Karpas-422 (cell line): ENCODE measurements at places on chromosomes 1 and 21.

DNA sequence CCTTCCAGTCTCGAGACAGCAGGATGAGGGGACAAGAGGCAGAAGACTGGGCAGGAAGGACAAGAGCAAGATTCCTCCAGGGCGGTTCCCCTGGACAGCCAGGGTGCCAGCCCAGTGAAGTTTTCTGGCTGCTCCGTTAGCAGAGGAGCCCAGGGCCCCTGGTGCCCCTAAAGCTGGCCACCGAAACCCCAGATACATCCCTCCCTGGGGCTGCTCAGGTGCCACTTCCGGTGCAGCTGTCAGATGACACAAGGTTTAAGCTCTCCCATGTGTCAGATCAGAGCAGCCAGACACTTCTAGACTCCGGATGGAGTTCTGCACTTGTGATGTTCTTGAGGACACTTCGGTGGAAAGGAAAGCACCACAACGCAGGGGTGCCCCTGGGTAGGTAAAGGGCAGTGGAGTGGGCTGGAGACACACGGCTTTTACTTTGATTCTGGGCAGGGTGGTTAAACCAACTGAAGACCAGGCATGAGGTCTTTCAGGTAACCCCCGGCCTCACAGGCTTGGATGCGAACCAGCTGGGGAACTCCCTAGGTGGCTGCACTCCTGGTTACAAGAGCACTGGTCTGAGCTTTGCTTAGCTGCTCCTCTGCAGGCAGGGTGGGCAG, 85.7 kb downstream of the ITPKB start:
- H3K36me3 ChIP-seq, result peaks cover 10% of the 10 kb centered on the region; the same call in 1 of the 2 replicates
- no peak overlapping the region for H3K27ac ChIP-seq
- H3K4me1 ChIP-seq, result no peaks in the 10 kb centered on the region

DNA sequence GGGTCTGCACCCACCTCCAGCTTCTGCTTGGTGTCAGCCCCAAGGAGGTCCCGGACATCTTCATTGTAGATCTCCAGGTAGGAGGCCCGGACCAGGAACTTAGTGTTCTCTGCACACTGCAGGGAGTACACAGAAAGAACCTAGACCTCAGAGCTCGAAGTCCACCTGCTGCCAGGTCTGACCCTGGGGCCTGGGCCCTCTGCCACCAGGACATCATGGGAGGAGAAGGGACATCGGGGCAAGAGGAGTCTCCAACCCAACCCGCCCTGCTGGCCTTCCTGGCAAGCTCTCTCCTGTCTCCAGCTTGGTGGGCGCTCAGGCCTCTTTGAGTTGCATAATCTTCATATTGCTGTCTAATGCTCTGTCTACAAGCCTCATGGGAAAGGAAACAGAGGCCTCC, 4.4 kb downstream of the KIF17 start:
- H3K36me3 ChIP-seq, result no peaks in the 10 kb centered on the region
- no peak overlapping the region for H3K27ac ChIP-seq
- H3K4me1 ChIP-seq, result peaks cover 3% of the 10 kb centered on the region
- H3K27me3 ChIP-seq, result no peaks in the 10 kb centered on the region
- no peak overlapping the region for H3K4me3 ChIP-seq
- no peak for DNase-seq

- H3K27me3 ChIP-seq, result no peaks in the 10 kb centered on the region
- no peak overlapping the region for H3K27ac ChIP-seq
- no peak overlapping the region for H3K4me3 ChIP-seq
- H3K4me1 ChIP-seq, result no peaks in the 10 kb centered on the region
- H3K36me3 ChIP-seq, result no peaks in the 10 kb centered on the region; the same call in 1 of the 2 replicates
Observed at GRCh38 chr1:198845271-198845670, 206.4 kb downstream of the PTPRC start.

DNA sequence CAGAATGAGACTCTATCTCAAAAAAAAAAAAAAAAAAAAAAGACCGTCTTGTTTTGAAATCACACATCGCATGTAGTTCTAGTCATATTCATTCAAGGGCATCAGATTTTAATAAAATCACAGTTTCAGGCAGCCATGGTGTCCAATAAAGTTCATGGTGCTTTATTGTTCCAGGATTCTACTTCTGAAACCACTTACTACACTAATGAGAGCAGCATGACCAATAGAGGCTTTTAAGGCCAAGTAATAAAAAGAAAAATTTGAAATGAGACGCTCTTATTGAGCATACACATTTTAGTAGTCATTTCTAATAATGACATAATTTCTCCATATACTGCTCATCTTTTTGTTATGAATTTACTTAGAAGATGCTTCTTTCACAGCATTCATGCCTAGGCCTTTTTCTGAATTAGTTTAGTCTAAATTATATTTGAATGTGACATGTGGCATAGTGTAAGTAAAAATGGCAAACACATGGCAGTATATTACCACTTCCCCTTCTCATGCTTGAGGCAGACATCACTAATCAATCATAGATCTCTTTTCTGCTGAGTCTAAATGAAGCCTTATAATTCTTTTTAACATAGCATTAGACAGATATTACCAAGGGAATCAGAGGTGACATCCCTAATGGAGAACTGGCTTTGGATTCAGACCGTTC, 18.5 kb downstream of the NTMT2 start:
- DNase-seq, result no peak
- H3K27me3 ChIP-seq, result no peaks in the 10 kb centered on the region
- H3K36me3 ChIP-seq, result no peaks in the 10 kb centered on the region
- H3K4me1 ChIP-seq, result no peaks in the 10 kb centered on the region; the same call in 1 of the 2 replicates
- no peak overlapping the region for H3K4me3 ChIP-seq
- no peak overlapping the region for H3K27ac ChIP-seq

- no peak overlapping the region for H3K4me3 ChIP-seq
- no peaks in the 10 kb centered on the region for H3K27me3 ChIP-seq
- peaks cover 26% of the 10 kb centered on the region; the same call in 1 of the 2 replicates for H3K36me3 ChIP-seq
- no peak for DNase-seq
- H3K4me1 ChIP-seq, result peaks cover 5% of the 10 kb centered on the region
- H3K27ac ChIP-seq, result no peak overlapping the region
Observed at GRCh38 chr1:23050201-23050600, 30.9 kb downstream of the KDM1A start.

DNA sequence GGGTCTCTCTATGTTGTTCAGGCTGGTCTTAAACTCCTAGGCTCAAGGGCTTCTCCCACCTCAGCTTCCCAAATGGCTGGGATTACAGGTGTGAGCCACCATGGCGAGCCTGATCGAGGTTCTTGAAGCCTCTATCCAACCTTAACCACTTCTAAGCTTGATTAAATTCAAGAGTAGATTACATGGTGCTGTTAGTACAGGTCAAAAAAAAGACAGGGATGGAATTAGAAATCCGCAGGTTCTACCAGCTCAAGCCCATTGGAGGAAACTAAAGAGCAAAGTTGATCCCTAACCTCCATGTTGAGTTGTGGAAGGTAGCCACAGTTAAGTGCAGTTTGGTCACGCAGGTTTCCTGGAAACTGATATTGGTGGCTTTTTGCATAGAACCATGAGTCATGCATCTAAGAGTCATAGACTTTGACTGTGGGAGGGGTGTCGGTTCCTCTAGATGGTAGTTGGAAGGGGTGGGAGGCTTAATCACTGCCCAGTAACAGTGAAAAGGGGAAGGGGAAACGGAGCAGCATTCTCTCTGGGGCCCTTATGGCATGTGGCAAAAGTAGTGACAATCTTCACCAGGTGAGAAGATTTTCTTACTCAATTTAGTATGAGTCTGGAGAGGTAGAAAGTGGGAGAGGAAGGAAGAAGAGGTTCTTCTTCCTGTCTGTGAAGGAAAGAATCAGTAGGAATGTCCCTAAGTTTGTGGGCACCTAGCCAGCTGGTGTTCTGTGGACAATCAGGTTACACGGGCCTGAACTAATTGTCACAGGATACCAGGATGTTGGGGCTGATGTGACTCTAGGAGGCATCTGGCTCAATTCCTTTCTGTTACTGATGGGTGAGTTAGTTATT, 7.0 kb downstream of the CD53 start:
- H3K36me3 ChIP-seq, result peaks cover 16% of the 10 kb centered on the region
- no peaks in the 10 kb centered on the region for H3K27me3 ChIP-seq
- DNase-seq, result peak; percentile 77
- peak overlapping the region; percentile 44 for H3K27ac ChIP-seq

- no peak overlapping the region for H3K4me3 ChIP-seq
- no peaks in the 10 kb centered on the region for H3K27me3 ChIP-seq
- no peaks in the 10 kb centered on the region for H3K36me3 ChIP-seq
- no peak for DNase-seq
- H3K4me1 ChIP-seq, result no peaks in the 10 kb centered on the region
Observed at GRCh38 chr1:85569122-85569521, 11.4 kb upstream of the CCN1 start.

- H3K27ac ChIP-seq, result no peak overlapping the region
- no peaks in the 10 kb centered on the region for H3K4me1 ChIP-seq
- DNase-seq, result peak; percentile 29
- no peak overlapping the region for H3K4me3 ChIP-seq
Observed at GRCh38 chr1:235883261-235883927, 16.7 kb upstream of the LYST start.

DNA sequence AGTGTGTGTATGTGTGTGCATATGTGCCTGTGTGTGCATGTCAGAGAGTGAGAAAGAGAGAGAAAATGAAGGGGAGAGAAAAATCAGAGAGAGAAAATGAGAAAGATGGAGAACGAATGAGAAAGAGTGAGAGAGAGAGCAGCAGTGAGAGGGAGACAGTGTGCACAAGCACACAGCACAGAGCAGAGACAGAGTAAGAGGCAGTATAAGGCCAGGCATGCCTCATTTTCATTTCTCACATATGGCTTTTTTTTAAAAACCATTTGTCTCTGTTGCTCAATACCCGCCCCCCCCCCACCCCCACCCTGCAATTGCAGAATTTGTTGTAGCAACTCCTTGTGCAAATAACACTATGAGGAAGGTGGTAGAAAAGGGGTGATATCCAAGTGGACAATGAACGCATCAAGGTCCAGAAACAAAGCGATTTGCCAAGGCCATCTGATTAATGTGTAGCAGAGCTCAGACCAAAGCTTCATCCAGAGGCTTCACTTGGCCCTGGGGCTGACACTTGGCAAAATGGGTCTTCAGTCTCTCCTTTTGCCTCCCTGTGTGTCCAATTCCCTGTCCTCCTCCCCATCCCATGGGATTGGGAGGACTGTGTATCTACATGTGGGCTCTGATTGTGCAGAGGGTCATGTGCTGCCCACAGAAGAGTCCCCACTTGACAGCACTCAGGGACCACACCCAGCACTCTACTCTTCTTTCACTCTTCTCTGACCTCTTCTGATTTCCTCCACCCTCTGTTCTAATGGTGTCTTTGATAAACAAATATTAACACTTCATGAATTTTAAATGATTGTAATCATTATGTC, 38.9 kb upstream of the HSD3B1 start:
- H3K4me1 ChIP-seq, result no peaks in the 10 kb centered on the region
- H3K27ac ChIP-seq, result no peak overlapping the region
- no peak for DNase-seq
- no peak overlapping the region for H3K4me3 ChIP-seq

- no peaks in the 10 kb centered on the region for H3K27me3 ChIP-seq
- peak overlapping the region; percentile 86 for H3K4me3 ChIP-seq
- H3K4me1 ChIP-seq, result peaks cover 15% of the 10 kb centered on the region
Observed at GRCh38 chr1:52364235-52364839, 1.7 kb downstream of the CC2D1B start.

GRCh38 chr21:25508364-25508763, 98.9 kb downstream of the MRPL39 start:
- no peak overlapping the region for H3K4me3 ChIP-seq
- no peak for DNase-seq
- no peaks in the 10 kb centered on the region for H3K27me3 ChIP-seq
- H3K4me1 ChIP-seq, result no peaks in the 10 kb centered on the region
- H3K27ac ChIP-seq, result no peak overlapping the region

DNA sequence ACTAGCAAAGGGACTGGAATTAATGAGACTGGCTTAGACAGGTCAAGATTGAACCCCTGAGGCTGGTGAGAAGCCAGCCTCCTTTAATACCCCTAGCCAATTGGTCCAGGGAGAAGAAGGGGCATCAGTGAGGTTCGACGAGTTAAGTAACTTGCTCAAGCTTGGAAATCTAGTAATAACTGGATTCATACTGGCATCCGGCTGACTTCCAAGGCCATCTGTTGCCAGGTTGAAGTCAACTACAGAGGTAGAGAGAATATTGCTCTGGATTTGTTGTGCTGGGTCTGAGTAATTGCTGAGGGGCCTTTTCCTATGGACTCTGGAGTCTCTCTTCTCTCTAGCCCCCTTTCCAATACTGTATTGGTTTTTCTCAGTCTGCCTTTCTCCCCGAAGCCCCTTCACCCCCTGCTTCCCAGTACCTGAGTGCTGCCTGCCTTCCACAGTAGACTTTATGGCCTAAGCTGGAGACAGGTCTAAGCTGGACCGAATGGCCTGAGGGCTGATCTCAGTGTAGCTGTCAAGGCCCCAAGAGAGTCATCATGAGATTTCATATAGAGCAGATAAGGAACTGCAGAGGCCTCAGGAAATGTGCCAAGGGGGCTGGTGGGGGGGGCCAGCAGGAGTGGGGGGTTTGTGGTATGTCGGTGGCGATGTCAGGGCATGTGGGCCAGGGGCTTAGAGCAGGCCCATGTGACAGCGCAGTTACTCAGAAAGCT, 42.4 kb upstream of the IL19 start:
- no peak overlapping the region for H3K4me3 ChIP-seq
- H3K36me3 ChIP-seq, result no peaks in the 10 kb centered on the region
- no peaks in the 10 kb centered on the region for H3K27me3 ChIP-seq

GRCh38 chr1:165426745-165427144, 18.2 kb downstream of the RXRG start:
- no peak overlapping the region for H3K4me3 ChIP-seq
- DNase-seq, result no peak
- no peaks in the 10 kb centered on the region for H3K4me1 ChIP-seq
- no peaks in the 10 kb centered on the region for H3K36me3 ChIP-seq
- H3K27me3 ChIP-seq, result 0 out of 2 replicates have a peak, but pooled peaks cover 2% of the 10 kb centered on the region

DNA sequence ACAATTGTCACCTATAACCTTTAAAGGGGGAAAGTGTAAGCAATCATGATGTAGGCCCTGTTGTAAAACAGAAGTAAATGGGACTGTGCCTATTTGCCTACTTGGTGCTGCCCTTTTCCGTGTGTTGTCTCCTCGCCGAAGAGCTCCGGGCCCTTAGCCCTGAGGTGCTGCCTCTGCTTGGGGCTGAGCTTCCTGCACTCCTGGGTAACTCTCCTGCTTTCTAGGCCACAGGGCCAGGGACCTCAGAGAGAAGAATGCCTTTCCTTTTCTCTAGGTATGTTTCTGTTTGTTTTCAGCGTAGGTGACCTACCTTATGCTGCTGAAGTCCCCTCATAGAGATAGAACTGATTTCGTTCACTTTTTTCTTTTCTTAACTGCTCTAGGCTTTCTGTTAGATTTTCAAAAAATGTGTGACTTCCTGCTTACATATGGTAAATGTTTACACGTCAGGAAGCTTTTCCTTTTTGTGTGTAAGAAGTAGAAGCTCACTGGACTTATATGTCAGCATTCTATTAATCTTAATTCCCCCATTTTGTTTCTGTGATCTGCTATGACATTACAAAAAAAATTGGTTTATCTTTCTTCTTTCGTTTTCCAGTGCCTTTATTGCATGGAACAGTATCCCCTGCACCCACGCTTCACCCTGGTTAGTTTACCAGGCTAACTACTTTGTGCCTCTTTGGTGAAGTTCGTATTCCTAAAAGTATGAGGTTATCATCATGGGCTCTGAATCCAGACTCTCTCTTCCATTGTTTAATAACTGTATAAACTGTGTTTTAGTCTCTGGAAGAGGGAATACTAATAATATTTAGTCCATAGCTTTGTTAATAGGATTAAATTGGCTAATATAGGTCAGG, 61.7 kb downstream of the ITSN1 start:
- DNase-seq, result no peak
- no peak overlapping the region for H3K27ac ChIP-seq
- no peaks in the 10 kb centered on the region for H3K36me3 ChIP-seq
